ENCODE measurements at places on chromosomes 3 and 15.

GRCh38 chr3:79018671-79019136, 749.1 kb downstream of the ROBO1 start:
- DNase-seq: peak; percentile 59

DNA sequence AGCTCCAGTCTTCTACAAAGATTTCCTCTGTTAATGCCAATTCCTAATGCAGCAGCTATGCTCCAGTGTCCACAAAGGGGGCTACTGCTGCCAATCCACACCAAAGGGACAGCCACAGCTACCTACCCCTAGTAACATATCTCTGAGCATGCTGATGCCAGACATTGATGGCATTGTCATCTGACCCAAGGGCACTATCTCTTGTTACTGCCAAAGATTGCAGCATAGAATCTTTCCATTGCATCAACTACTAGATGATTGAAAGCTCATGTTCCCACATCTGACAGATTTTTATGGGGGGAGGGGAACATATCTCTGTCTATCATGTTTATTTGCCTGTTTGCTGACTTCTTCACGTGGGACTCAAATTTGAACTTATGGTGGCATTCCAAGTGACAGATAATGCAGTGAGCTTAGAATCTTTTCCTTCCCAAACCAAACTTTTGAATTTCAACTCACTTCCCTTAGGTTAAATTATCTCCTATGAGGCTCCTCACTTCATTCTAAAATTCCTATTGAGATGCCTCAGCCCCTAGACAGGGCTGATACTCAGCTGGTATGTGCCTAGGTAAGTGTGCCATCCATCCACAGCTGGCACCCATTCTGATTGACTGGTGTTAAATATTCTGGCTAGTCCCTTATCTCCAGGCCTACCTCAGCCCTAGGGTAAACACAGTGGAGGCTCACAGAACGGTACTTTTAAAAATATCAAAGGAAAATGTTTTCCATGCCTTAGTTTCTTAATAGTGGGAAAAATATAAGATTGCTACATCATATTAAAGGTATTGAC, 100.3 kb downstream of the STRIT1 start:
- DNase-seq: no peak

DNA sequence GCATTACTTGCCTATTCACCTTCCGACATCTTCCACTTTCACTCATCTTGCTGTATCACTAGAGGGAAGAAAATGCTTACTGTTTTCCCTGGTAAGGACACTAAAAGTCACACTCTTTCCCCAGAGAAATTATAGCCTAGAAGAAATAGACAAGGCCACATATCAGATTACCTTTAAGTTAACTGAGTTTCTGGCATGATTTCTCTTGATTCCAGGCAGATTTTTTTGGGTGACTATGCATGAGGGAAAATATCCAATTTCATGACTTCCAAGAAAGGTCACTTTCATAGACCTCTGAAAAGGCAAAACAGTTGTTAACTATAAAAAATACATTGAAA, 30.3 kb downstream of the TCF12 start:
- DNase-seq: no peak

- DNase-seq: no peak
Observed at GRCh38 chr15:66232267-66232625, 21.3 kb downstream of the MEGF11 start.

DNA sequence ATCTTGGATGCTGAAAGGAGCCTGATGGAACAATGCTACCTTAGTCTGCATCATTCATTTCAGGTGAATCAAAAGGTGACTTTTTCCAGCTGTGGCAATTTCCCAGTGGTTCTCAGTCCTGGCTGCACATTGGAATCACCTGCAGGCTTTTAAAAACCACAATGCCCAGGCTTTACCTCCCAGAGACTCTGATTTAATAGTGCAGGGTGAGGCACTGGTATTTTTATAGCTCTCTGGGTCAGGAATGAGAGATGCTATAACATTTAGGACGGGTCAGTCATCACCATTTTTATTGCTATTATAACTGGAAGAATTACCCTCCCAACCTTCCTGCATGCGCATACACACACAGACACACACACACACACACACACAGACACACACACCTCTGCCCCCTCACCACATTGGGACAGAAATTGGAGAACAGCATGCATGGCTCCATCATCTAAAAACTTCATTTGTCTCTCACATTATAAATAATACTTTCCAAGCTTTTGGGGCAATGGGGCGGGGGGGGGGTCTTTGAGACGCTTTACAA, 41.1 kb downstream of the LARP6 start:
- no peak for DNase-seq

GRCh38 chr3:32077260-32078084, 28.9 kb upstream of the GPD1L start:
- peak; percentile 18 for DNase-seq

GRCh38 chr3:171770689-171771620, 39.3 kb downstream of the PLD1 start:
- DNase-seq: peak; percentile 48

GRCh38 chr3:128343287-128344051, 123.2 kb downstream of the DNAJB8 start:
- DNase-seq: no peak

GRCh38 chr3:31364711-31365110, 168.0 kb upstream of the STT3B start:
- no peak for DNase-seq

DNA sequence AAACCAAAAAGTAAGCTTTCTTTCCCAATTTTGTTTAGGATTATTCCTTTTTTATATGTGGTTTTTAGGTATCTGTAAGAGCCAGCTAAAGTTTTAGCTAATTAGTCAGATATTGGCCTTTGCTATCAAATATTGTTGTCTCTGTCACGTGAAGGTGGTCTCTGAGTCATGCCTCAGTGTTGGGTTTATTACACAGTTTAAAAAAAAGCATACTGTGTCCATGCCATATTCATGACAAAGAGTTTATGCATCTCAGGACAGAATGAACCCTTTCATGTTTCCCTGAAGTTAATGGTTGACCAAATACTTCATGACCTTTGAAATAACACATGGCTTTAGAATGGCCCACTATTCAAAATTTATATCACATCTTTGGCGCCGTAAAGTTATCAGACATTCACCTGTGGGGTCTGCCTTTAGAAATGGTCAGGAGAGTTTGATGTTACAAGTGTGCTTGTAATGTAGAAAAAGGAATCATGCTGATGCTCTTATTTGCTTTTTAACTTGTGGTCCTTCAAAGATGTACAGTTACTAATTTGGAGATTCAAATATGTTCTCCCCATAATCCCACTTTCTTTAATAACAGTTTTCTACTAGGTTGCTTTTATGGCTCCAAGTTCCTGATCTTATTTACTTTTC, 101.5 kb downstream of the MYRIP start:
- no peak for DNase-seq

DNA sequence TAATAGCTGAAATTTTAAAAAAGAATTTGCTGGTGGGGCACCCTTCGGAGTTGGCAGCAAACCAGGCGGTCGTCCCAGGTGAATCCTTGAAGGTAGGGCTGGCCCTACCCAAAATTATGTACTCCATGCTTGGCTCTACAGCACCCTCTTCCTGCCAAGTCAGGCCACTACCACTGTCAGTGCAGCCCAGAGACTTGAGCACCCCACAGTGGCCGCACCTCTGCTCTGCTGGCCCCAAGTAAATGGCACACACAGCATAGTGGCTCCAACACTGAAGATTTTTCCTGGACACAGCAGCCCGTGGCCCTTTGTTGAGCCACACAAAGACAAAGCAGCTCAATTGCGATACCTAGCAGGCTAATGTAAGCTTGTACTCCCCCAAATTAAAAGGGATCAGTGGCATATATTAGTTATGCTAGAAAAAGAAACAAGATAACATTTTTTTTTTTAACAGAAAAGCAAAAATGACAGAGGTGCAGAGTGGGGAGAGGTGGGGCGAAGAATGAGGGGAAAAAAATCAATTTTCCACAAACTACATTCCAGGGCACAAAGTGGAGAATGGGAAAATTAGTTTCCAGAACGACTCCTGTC, 250.5 kb downstream of the UACA start:
- DNase-seq: no peak

GRCh38 chr3:172613845-172614244, 90.6 kb upstream of the TNFSF10 start:
- no peak for DNase-seq

GRCh38 chr3:126056681-126057500, 27.0 kb downstream of the SLC41A3 start:
- DNase-seq: no peak

GRCh38 chr3:192706272-192706671, 21.1 kb downstream of the FGF12 start:
- no peak for DNase-seq

- DNase-seq: no peak
Observed at GRCh38 chr3:14640157-14640562, 11.4 kb upstream of the CCDC174 start.

DNA sequence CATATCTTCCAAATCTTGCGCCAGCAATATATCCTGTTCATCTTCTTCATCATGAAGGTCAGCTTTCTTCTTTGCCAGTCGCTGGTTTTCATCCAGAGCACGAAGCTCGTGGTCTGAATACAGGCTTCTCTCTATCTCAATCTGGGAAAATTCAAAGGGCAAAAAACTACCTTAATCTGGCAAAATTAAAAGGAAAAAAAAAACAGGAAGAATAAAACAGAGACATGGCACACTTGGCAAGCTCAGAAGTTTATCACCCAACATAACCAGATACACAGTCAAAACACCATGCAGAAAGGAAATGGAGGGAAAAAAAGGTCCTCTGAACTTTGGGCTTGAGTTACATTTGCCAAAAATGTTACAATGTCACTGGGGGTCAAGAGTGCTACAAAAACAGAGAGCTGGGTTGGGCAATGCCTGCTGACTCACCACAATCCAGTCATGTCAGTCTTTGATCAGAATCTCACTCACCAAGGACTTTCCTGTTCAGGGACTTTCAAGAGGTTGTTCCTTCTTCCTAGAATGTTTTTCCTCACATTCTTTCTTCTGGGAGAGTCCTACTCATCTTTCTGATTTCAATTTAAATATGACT, 1.5 kb downstream of the MRPL46 start:
- no peak for DNase-seq

DNA sequence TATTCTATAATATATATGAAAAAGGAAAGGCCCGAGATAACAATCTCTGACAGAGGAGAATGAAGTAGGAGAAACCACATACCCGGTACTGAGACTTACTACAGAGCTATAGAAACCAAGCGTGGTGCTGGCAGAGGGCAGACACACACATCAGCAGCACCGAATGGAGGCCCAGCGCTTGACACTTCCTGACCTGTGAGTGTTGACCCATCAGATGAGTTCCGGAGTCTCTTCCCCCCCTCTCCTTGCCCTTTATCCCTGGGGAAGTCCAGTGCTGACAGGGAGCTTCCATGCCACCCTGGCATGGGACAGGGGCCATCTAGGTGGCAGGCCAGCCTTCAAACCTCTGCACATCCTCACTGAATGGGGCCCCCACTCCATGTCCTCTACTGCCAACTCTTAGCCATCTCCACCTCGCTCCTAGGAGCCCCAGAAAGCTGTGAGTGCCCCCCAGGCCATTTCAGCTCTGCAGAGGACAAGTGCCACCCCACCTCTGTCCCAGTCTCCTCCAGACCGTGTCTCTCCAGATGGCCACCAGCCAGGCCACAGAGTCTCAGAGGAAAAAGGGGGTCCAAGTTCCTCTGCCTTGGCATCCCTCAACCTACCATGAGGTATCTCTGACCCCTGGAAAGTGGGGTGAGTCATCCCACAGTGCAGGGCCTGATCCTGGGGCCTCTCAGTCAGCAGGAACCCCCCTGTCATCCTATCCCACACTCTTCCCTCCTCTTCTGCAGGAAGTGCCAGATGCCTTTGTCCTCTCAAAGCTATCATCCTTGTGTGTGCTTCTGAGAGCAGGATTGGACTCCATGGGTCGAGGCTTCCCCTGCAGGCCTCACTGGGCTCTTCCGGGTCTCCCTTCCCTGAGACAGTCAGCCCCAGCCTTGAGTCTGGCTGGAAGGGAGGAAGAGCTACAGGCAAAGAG, 116.5 kb upstream of the ALDH1A3 start:
- DNase-seq: no peak

DNA sequence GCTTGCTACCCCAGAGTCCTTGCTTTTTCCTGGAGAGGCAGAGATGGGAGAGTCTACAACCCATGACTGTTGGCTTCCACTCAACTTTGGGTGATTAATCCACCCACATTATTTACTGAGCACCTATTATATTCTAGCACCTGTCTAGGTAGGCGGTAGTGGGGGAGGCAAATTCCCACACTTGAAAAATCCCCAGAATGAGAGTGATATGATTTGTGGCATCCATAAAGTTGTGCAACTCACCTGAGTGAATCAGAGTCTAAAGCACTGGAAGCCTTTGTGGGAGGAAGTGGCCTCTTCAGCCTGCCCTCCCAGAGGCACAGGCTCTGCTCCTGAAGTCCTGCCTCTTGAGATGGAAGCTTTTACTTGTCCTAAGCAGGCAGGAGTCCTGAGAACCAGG, 40.4 kb upstream of the CTNNB1 start:
- no peak for DNase-seq

DNA sequence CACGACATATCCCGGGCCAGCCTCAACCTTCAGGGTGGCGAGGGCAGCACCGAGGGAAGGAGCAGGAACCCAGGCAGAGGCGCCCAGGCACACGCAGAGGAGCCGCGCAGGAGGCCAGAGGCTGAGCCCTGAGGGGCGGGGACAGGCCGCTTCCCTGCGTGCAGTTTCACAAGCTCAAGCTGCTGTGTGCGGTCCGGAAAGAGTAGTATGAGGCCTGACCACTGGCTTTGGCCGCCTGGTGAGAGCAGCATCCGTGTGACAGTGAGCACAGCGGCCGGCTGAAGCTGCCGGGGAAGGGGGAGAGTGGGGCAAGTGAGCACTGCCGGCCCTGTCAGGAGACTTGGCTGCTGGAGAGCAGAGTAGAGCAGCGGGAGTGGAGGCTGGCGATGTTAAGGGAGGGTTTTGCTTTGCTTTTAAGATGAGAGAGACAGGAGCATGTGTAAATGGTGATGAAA, 8.7 kb downstream of the ZDHHC19 start:
- DNase-seq: no peak

DNA sequence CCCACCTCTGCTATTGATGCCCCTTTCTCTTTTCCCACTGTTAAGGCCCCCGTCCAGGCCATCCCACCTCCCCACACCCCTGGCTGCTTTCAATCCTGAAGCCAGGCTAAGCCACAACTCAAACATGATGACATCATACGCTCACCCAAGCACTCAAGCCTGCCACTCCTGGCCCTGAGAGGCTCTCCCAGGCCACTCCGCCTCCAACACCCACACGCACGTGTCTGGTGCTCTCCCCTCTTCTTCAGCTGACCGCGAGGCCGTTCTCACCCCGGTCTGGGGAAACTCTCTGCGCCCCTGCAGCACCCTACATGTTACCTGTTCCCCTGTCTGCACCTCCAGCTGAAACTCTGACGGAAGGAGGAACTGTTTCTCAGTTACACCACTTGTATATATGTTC, 6.2 kb downstream of the ZXDC start:
- no peak for DNase-seq

DNA sequence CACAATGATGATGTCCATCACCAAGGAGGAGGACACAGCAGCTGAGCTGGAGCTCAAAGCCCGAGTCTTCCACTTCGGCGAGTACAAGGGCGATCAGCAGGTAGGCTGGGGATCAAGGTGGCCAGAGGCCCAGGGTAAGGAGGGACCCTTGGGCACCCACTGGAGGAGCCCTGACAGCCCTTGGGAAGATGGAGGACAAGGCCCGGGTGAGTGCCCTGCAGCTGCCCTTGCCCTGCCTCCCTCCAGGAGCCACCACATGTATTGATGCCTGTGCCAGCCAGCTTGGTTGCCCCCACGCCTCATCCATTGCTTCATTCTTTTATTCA, 38.4 kb downstream of the CFAP100 start:
- DNase-seq: no peak

- DNase-seq: no peak
Observed at GRCh38 chr15:60781211-60781713, 302.3 kb upstream of the ICE2 start.

Data from uterus (tissue), 4 donors.